ENCODE measurements at places on chromosomes 2 and 18.
A peak's percentile ranks its signal among the peaks of the same experiment; 100 is the strongest.

GRCh38 chr2:235640926-235641723 lies 147.3 kb downstream of the AGAP1 start:
- peak; percentile 79 for DNase-seq

DNA sequence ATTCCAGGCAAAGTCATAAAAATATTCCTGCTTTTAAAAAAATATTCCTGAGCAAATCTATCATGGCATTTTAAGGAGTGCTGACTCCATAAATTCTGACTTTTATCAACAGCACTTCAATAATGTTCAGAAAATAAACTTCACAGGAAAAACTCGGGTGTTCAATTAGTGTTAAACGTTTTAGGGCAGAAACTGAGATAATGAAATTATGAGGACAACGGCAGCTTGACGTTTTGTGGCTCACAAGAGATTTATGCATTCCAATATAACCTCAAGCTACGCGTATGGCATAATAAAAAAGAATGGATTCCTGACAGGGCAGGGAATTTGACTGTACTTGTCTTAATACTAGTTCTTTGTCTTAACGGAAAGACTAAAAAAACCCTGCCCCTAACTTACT lies 133.2 kb downstream of the ICOS start:
- no peak for DNase-seq

DNA sequence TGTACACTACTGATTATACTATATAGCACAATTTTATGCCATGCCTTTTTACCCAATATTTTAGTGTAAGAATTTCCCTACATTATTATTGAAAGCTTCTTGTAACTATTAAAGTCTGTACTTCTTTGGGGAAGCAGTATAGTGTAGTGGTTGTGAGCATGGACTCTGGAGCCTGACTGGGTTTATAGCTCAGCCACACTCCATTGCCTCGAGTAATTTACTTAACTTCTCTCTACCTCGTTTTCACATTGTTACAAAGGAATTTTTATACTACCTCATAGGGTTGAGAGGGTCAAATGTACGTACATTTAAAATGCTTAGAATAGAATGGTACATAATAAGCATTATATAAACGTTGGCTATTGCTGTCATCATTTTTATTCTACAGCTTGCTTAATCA lies 139.2 kb downstream of the UBR3 start:
- DNase-seq, result no peak

DNA sequence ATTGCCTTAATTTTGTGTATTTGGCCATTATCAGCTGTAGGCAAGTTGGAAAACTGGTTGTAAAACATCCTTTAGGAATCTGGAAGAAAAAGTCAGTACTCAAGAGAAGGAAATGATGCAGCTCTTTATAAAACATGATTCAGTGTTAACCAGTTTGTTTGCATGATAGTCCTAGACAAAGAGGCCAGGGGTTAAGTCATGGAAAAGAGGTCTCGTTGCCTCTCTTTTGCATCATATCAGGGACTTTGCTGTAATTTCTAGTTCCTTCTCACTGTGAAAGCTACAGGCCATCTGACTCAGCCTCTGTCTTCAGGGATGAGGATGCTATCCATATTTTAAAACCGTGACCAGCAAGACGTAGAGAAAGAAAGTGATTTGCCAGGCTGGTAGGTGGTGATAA lies 38.0 kb downstream of the NPAS2 start:
- no peak for DNase-seq

GRCh38 chr2:227890495-227891079 lies 19.2 kb downstream of the DAW1 start:
- peak; percentile 47 for DNase-seq

DNA sequence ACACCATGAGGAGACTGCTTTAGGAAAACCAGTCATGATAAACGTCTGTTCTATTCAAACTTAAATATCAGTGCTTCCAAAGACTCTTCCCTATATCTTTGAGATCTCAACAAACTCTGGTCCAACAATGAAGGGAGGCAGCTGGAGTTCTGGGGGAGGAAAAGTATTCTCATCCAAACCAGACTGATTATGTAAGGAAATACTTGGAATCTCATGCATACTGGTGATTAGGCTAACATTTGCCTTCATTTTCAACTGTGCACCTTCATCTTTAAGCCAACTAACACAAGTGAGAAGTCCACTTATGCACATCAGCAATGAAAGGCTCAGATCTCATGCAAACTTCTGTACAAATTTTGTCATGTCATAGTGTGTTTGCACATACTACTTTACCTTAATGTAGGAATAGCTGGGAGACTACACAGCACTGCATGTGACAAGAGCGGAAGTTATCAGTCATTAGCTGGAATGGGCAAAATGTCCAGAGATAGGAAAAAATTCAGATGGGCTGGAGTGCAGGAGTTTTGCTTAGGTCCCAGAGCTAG lies 67.5 kb upstream of the STK17B start:
- no peak for DNase-seq

DNA sequence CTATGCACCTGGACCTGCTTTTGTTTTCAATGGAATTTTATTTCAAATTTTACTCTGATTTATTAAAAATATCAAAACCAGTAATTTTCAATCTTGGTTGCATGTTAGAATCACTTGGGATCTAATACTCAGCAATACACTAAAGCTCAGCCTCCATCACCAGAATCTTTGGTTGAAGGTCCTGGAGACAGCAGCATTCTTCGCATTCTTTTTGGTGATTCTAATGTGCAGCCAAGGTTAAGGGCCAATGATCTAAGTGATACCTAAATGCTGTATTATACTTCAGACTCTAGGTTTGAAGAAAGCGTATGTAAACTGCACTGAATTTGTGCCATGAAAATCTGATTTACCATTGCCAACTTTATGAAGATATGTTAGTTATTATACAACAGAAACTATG lies 493.1 kb downstream of the XIRP2 start:
- DNase-seq, result no peak

GRCh38 chr2:105243961-105244360 lies 2.4 kb downstream of the GPR45 start:
- peak; percentile 36 for DNase-seq

DNA sequence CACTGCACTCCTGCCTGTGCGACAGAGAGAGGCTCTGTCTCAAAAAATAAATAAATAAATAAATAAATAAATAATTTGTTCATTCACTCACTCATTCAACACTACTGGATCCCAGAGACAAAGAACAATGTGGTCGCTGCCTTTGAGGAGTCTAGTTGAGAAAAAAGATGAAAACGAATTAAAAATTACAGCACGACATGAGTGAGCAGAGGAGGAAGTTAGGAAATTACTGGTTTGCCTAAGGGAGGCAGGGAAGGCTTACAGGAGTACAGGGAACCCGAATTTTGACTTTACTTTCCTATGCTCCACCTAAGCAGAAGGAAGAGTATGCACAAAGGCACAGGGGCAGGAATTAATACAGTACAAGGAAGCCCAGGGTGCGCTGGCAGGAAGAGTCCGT lies 4.2 kb upstream of the KCMF1 start:
- DNase-seq, result no peak

- no peak for DNase-seq
Measured at GRCh38 chr18:48616484-48617255, 77.8 kb downstream of the CTIF start.

- DNase-seq, result no peak
Measured at GRCh38 chr2:144015655-144016245, 504.2 kb downstream of the ZEB2 start.

DNA sequence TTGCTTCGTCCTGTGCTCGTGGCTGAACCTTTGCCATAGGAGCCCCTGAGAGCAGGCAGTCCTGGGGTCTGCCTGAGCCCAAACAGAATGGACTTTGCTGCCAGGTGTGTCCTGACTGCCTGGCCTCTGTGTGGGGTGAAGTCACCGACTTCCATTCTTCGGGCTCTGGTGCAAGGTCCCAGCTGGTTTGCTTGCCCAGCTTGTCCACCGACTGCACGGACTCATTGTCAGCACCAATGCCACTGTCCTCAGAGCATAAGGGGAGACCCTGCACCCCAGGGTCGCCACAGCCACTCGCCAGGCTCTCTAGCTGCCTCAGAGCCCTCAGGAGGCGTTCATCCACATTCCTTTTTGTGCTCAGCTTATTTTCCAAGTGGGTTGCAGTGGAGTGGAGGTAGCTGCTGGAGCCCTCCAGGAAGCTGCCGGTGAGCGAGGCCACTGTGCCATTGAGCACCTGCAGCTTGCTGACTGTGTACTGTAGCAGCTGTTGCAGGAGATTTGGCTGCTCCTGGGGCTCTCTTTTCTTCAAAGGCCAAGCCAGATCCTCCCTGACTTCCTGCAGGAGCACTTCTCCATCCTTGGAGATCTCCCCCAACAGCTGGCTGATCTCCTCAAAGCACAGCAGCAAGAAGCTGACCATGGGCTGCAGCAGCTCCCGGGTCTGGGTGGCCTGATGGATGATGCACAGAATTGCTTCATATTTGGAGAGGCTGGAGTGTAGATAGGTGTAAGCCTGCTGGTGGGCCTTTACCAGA lies 1.2 kb downstream of the PCARE start:
- no peak for DNase-seq

- no peak for DNase-seq
Measured at GRCh38 chr18:59273759-59274532, 692 bp upstream of the RAX start.

- no peak for DNase-seq
Measured at GRCh38 chr2:30997979-30998378, 140.3 kb downstream of the GALNT14 start.

GRCh38 chr2:83006961-83007360 lies 1452.1 kb downstream of the SUCLG1 start:
- DNase-seq, result no peak

DNA sequence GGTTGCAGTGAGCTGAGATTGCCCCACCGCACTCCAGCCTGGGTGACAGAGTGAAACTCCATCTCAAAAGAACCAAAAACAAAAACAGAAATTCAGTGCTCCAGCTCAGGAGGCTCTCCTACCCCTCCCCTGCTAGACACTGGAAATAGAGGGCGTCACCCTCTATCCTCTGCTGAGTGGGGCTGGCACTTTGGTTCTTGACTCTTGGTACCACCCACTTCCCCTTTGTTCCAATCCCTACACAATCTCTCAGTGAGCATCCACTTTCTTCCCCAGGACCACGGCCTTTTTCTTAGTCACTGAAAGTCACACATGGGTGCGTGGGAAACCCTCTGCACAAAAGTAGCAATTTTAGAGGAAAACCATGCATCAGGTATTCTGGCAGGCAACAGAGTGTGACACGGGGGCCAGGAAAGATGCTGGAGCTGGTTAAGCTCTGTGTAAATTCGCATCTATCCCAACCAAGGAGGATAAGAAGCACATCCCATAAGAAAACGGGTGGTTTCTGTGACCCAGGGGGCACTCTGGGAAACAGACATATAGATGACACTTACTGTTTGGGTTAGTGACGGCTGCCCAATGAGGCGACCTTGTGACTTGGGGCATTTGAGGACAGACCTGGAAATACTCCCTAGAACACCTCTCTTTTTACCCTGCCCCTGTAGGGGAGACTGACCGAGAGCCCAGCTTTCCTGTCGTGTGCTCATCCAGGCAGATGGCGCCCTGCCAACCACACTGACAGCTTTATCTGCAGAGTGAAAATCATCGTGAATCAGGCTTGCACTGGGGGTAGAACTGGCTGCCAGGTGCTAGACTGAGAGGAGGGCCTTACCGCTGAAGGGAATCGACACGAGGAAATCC lies 7.7 kb downstream of the HJURP start:
- no peak for DNase-seq

DNA sequence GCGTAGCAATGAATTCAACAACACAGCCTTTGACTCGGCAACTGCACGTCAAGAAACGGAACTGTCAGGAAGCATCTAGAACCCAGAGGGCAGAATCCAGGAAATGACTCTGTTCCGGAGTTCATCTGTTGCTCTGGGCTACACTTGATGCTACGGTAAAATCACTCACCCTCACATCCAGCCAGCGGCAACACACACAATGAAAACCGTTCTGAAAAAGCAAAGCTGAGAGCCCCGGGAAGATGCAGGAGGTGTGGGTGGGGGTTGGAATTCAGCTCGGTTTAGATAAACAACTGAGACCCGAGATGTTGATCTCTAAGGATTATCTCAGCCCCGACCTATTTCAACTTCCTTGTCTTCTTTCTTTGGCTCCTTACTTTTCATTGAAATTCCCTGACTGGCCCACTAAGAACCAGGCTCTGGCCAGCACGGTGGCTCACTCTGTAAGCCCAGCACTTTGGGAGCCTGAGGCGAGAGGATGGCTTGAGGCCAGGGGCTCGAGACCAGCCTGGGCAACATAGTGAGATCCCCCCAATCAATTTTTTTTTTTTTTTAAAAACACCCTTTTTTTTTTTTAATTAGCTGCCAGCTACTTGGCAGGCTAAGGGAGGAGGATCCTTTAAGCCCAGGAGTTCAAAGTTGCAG lies 13.3 kb upstream of the RAB17 start:
- DNase-seq, result no peak

GRCh38 chr18:22098563-22098989 lies 70.8 kb upstream of the GATA6 start:
- DNase-seq, result no peak

DNA sequence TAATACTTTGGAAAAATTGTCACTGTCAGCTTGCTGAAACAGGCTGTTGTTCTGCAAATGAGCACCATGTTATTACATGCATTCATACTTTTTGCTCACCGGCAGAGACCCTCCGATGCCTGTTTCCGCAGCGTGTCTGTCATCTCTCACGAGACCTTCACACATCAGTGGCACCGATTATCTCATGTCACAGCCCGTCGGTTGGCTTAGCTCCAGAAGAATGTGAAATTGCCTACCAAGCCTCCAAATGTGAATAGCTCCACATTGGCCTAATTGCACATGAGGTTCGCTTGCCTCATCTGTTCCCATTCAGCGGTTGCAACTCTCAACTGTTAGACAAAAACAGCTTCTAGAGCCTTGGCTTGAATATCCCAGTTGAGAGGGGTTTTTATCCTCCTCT lies 233.0 kb downstream of the ACTR3 start:
- DNase-seq, result peak; percentile 0

DNA sequence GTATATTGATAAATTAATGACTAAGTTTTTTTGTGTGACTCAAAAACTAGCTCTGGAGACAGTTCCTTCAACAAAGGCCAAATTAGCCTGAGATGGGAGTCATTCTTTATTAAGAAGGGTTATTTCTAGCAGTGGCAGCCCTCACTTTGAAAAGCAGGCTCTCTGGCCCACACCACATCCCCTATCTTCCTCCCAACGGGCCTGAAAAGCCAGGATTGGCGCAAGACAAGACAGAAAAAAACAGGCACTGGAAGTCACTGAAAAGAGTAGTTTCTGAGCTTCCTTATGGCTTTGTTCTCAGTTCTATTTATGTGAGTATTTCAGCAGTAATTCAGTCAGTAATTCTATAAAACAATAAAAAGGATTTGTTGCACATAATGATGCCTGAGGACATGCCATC lies 149.0 kb downstream of the LAMA3 start:
- DNase-seq, result no peak

DNA sequence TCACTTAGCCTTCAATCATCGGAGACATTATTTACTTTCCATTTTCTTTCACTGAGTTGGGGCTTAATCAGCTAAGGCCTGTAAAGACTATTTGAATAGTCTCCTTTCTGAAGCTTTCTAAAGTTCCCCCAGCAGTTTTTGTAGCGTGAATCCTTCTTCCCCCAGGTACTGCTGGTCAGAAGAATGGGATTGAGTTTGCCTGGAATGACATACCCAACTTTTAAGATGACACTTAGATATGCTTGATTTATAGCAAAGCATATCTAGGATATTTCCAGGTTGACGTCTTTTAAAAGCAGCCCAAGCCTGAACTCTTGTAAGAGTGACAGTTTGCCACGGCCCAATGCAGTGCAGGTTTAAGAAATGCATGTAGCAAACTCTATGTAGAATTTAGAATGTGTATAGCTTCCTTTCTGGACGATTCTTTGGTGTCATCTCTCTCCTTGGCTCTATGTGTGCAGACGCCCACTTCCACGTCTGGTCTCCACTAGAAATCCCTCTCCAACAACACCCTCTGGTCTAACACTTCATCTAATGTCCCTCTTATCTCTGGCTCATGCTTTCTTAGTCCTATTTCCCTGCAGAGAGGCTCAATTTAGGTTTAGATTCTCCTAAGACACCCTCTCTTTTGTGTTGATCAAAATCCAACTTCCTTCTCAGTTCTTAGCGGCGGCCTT lies 175.0 kb upstream of the CYRIA start:
- DNase-seq, result no peak
